ENCODE measurements at places on chromosomes 5 and 9.

GRCh38 chr5:68192679-68193060, 22.9 kb upstream of the PIK3R1 start:
- DNase-seq, result no peak

GRCh38 chr5:126857472-126858410, 80.8 kb downstream of the LMNB1 start:
- DNase-seq, result no peak

- no peak for DNase-seq
These were observed 18.3 kb downstream of the PTGES2 start for GRCh38 chr9:128109050-128109709.

GRCh38 chr5:93126634-93127033, 454.4 kb downstream of the NR2F1-AS1 start:
- DNase-seq, result no peak

GRCh38 chr9:130327781-130328348, 62.3 kb downstream of the HMCN2 start:
- DNase-seq, result no peak

- no peak for DNase-seq
These were observed 91.2 kb downstream of the RIC1 start for GRCh38 chr9:5720151-5720550.

GRCh38 chr9:130128251-130128650, 44.0 kb upstream of the NCS1 start:
- no peak for DNase-seq

DNA sequence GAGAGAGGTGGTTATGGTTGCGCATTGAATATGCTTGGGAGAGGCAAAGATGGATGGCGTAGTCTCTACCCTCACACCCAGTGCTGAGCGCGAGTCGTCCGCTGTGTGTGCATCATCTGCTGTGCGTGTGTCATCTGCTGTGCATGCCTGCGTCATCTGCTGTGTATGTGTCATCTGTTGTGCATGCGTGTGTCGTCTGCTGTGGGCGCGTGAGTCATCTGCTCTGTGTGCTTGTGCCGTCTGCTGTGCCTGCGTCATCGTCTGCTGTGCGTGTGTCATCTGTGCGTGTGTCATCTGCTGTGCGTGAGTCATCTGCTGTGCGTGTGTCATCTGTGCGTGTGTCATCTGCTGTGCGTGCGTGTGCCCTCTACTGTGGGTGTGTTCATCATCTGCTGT, 68.0 kb upstream of the IRX4 start:
- DNase-seq, result no peak

Measured in NCI-H187 (cell line).